ENCODE measurements at places on chromosomes 7 and 10.

GRCh38 chr7:66847879-66848790, 72.9 kb upstream of the TMEM248 start:
- no peak for DNase-seq

- DNase-seq, result no peak
Observed at GRCh38 chr10:132997517-132998265, 55.3 kb upstream of the CFAP46 start.

- no peak for DNase-seq
Observed at GRCh38 chr10:121313119-121313875, 284.9 kb downstream of the FGFR2 start.

- DNase-seq, result no peak
Observed at GRCh38 chr10:36118314-36118713, 476.2 kb upstream of the FZD8 start.

GRCh38 chr10:10798864-10799192, 218.8 kb upstream of the CELF2 start:
- DNase-seq, result no peak

DNA sequence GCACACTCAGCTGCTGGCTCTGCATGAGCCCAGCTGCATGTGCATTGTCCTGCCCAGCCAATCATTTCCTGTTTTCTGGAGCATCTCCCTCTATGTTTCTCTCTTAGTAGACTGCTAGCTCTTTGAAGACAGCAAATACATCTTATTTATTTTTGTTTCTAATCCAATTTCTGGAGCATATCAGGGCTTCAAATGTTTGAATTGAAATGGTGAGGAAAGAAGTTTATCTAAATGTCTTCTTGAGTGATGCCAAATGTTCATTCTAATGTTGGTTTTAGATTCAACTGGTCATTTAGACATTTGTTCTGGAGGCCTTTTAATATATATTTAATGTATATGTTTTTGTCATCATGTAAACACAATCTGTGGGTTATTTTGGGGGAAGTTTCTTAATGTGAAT, 141.9 kb downstream of the DNAJB9 start:
- DNase-seq, result no peak

- peak; percentile 97 for DNase-seq
Observed at GRCh38 chr7:44986218-44987053, 7.6 kb upstream of the MYO1G start.

DNA sequence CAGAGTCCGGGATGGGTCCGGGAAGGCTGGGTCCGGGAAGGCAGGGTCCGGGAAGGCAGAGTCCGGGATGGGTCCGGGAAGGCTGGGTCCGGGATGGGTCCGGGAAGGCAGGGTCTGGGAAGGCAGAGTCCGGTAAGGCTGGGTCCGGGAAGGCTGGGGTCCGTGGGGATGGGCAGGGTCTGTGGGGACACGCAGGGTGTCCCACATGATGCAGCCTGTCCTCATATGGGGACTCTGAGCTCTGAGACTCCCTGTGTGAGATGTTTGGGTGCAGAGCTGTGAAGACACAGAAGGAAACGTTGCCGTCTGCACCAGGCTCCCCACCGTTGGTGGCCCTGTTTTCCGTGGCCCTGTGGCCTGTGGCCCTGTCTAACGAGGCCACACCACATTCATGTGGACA, 45.7 kb upstream of the ADGRA1 start:
- no peak for DNase-seq

GRCh38 chr7:105934572-105935185, 28.4 kb upstream of the CDHR3 start:
- DNase-seq, result no peak

GRCh38 chr7:151696721-151697514, 177.2 kb upstream of the RHEB start:
- no peak for DNase-seq

DNA sequence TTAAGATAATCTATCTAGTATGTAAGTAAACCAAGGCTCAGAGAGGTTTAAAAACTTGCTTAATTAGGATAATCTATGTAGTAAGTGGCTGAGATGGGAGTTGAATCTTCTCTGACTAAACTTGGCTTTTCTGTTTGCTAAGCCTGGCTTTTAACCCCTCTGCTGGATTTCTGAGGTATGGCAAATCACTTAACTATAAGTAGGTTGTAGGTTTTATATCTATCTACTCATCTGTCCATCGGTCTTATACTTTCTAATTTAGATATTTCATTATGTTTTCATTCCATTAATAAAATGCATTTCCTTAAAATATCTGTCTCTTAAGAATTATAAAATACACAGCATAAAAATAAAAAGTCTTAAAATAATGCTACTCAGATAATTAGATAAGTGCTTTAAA, 59.4 kb downstream of the ST7 start:
- no peak for DNase-seq

Measured in activated naive CD4-positive, alpha-beta T cell treated with anti-CD3 and anti-CD28 coated beads, Interleukin-2, amount 10 ng/mL, durations not matched to agents 7 days and 5 days (primary cell).